ENCODE measurements at places on chromosomes 11 and 22.

DNA sequence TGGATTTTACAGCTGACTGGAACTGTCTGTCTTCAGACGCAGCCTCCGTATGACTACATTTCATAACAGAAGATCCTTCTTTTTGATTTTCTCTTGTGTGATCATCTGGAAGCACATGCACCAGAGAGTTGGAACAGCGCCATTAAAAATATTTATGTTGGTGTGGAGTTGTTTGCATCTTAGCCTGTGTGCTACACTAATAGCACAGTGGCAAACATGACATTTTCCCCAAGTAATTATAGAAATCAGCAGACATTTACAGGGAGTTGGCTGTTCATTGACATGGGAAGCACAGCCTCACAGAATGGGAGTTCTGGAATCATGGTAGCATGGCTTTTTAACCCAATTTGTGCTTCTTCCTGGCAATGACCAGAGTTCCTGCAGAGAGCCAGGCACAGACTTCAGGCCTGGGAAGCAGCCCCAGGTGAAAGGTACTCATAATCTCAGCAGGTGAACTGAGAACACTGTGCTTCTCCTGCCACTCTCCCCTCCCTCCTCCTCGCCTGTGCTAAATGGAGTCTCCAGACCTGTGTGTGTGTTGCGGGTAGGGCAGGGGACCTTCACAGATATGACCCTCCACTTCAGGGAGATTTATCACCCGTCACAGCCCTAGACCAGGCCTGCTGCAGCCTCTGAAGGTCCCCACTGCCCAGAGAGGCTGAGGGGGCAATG is 82.8 kb upstream of the PLET1 start:
- no peak for DNase-seq

DNA sequence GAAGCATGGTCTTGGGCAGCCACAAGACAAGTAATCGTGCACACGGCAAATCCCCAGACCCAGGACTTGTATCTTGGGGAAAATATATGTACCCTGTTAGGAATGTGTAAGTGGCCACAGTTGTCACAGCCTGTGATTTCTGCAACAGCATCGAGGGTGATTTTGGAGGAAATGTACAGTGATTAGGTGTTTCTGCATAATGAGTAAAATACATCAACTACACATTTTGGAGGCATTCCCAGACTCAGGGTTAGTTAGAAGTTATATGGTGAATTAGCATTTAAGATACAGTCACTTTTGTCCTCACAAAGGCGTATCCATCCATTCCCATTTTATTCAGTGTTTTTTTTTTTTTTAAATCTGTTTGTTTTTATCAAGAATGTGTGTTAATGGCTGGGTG is 28.4 kb downstream of the SUSD2 start:
- no peak for DNase-seq

- DNase-seq: no peak
These were observed 3.3 kb upstream of the BACE1 start for GRCh38 chr11:117319214-117319840.

DNA sequence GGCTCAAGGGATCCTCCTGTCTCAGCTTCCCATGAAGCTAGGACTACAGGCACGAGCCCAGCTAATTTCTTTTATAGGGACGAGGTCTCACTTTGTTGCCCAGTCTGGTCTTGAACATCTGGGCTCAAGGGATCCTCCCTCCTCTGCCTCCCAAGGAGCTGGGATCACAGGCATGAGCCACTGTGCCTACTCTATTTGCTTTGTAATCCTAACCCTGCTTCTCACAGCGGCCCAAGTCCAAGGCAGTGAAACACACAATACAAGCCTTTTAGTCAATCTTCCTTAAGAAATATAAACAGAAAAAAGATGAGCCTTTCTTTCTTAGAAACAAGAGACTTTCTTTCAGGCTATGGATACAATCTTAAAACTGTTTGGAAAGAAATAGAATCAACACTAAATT is 115.2 kb upstream of the SORL1-AS1 start:
- no peak for DNase-seq

DNA sequence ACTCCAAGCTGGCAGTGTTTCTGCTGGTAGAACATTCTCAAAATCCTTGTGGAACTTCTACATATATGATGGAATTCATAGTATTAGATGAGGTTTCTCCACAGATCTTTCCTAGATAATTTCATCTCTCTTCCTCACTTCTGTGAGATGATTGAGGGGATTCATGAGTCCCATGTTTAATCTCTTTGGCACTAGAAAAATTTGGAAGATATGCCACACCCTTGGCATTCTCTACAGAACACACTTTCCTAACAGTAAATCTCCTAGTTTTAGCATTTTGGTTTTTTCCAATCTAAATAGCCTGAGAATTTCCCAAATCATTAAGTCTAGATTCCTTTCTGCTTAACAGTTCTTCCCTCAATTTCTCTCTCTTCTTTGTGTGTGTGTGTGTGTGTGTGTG is 35.3 kb downstream of the MED15 start:
- no peak for DNase-seq

Data from effector CD8-positive, alpha-beta T cell (primary cell).